ENCODE measurements at places on chromosomes 16 and 17.

DNA sequence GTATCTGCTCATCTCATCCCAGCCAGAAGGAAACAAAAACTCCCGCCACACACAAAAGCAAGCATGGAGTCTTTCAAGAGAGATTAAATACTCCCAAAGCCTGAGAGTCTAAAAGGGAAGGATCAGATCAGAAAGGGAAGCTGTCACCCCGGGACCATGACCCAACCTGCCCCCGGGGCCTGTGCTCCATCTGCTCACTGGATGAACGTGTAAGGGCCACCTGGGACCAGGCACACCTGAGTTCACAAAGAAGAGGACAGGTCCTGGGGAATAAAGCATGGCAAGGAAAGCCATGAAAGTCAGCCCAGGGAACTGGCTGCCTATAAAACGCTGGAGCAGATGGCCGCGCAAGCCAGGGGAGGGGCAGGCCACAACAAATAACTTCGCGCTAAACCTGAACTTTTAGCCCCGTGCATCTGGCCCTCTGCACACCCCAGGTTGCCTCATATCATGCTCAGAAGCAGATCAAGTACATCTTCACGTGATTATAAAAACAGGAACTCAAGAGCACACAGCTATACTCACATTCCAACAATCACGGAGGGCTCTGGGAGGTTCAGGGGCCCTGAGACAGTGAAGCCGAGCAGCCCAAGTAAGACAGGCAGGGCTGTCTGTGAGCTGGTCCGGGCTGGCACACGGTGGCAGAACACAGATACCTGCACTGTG is 3.4 kb downstream of the TMEM11 start:
- no peak for DNase-seq

- DNase-seq = no peak
Observed at GRCh38 chr16:59042301-59042700, 308.2 kb upstream of the GOT2 start.

DNA sequence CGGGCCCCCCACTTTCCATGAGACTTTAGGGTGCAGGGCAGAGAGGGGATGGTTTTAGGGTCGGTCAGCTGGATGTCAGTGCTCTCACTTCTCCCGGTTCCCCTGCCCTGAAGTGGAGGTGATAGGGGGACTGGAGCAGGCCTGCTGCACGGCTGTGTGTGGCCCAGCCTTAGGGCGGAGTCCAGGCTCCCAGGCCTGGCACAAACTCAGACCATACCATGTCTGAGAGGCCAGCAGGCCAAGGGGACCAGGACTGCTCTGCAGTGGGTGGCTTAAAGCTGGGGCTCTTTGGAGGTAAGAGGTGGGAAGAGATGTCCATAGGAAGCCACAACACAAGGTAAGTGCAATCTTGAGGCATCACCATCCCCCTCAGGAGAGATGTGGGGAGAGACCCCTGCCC is 8.3 kb downstream of the TFAP4 start:
- DNase-seq = no peak

- DNase-seq = no peak
Observed at GRCh38 chr17:67281743-67282142, 36.7 kb upstream of the HELZ start.

- no peak for DNase-seq
Observed at GRCh38 chr17:36198831-36199465, 2.4 kb upstream of the CCL3L1 start.

- DNase-seq = no peak
Observed at GRCh38 chr17:78045316-78045715, 83.2 kb downstream of the TMC6 start.

GRCh38 chr16:89094252-89094879 is 714 bp downstream of the ACSF3 start:
- DNase-seq = no peak

DNA sequence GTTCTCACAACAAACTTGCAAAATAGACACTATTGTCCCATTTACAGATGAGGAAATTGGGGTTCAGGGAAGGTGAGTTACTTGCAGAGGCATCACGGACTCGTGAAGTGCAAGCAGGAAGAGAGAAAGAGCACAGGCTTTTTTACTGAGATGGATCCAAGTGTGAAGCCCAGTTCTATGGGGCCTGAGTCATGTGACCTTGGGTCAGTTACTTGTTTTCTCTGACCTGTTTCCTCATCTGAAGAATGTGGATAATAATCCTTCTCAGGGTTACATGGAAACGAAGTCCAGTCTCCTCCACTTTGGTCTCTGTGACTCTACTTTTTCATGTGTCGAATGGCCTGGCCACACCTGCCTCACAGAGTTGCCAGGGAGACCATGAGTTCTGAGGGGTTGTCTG is 134.4 kb downstream of the SPACA3 start:
- DNase-seq = no peak

DNA sequence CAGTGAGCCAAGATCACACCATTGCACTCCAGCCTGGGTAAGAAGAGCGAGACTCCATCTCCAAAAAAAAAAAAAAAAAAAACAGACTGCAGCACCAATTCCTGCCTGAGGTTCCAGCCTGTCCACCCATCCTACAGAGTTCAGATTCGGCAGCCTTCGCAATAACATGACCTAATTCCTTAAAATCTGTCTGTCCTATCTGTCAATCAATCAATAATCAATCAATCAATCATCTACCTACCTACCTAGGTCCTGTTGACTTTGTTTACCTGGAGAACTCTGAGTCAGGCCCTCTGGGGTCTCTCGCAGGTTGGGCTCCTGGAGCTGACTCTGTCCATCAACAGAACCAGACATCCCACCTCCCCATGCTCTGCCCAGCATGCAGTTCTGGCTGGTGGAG is 236.7 kb downstream of the ENGASE start:
- DNase-seq = no peak

DNA sequence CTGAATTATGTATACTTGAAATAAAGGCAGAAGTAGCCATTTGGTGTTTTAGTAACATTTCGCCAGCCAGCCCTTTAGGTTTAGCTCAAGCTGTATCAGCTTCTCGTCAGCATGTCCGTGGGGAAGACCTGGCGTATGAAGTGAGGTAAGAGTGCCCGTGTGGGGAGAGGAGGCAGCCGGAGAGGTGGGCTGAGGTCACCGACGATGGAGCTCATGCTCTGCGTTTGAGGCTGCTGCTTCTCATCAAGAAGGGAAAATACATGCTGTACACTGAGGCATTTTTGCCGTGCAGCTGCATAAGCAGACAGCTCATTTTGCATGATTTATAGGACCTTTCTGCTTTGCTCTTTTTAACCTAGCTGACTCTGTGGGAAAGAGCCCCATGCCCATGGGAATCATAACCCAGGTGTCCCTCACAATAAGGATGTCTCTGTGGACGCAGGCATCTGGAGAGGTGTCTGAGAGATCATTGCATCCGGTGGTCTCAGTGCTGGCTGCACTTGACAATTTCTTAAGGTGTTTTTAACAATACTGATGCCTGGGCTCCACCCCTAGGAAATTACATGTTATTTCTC is 179.1 kb downstream of the ABCC12 start:
- no peak for DNase-seq

DNA sequence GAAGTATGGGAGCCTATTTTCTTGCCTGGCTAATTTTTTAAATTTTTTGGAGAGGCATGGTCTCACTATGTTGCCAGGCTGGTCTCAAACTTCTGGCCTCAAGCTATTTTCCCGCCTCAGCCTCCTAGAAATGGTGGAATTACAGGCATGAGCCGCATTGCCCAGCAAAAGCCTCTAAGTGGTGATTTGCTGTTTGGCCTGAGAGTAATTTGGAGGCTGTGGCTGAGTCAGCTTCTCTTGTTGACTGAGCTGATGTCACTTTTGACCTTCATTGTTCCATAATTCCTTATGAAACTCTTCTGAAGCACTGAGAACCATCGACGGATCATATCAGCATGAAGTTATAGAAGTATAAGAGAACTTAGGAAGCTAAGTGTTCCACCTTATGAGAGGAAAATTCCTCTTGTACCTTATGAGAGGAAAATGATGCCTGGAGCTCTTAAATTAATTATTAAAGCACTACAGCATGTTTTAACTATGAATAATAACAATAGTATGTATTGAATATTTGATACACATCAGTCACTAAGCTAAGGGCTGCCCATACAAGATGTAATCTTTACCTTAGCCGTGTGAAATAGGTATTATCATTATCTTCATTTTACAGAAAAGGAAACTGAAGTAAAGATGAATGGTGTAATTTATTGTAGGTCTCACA is 220.8 kb upstream of the MON1B start:
- no peak for DNase-seq

DNA sequence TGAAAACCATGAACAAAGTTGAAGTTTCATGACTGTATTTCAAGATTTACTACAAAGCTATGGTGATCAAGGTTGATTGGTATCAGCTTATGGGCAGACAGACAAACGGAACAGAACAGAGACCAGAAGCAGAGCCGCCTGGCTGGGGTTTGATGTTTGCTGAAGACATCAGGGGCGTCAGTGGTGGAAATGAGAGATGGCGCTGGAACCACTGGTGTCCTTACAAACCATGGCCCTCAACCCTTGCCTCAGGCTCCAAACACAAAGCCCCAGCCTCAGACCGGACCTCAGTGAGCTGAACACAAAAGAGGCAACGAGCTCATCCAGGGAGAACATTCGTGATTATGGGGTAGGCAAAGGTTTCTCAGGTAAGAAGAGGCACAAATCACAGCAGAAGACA is 113.0 kb upstream of the METRNL start:
- DNase-seq = no peak

DNA sequence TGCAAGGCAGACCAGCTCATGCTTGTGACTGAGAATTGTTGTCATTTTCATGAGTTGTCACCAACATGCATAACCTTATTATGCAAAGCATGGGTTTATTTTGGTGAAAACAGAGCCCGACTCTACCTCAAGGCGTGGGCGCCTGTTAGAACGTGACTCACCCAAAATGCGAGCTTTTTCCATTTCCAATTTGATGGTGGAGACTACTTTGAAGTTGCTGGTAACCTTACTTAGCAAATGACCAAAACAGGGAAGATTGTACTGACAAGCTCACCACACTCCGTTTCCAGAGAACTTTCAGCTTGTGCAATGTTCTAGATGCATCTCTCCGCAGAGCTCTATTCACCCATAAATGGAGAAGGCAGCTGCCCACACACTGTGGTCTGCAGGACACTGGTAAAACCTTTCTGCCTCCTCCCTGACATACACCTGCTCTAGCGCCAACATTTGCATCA is 284.5 kb downstream of the MAF start:
- DNase-seq = no peak

- no peak for DNase-seq
Observed at GRCh38 chr16:65660390-65660789, 538.5 kb upstream of the CDH11 start.

DNA sequence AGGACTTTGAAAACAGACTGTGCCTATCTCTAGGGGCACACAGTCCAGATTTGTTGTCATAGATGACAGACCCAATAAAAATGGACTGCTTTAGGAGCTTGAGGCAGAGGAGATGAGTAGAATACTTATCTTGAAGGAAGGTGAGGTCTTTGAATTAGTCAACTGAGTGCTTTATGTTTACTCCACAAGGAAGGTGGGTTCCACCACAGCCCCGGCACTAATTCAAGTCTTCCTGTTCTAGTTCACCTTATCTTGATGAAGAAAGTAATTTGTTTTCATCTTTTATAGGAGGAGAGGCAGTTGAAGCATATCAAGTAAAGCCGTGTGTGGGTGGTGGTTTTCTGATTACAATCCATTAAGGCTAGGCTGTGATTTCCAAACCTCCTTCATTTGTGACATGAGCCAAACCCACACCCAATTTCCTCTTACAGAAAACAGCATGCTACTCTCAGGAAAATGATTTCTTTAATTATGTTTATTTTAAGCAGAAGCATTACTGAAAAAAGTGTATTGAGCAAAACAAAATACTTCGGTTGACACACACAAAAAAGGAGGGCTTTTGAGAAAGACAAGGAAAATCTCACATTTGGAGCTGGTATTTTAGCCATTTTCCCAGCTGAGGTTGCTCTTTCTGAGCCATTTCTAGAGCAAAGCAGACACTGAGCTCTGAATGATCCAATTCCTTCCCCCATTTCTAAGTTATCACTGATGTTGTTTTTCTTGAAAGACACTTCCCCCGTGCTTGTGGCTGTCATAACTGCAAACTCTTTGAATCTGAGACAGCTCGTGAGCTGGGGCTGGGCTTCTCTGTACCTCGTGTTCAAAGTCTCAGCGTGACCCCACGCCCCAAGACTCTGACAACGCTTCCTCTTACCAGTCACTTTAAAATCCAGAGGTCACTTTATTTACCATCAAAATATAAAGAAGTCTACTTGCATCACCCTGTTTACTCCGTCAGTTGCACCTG is 35.4 kb downstream of the CDRT15 start:
- no peak for DNase-seq

DNA sequence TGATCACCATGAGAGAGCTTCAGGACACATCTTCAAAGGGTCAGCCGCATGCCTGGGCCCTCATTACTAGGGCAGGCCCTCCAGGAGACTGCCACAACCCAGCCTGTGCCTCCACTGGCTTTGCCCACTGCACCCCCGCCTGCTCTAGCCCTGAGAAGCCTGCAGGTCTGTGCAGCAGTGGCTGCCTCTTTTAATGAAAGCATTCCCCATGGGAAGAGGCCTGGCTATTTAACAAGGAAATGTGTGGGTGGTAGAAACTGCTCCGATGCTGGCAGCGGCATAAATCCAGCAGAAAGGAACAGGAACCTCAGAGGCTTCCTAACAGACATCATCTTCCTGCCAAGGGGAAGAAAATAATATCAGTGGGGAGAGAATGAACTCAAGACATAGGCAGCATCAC is 375 bp upstream of the KRT32 start:
- no peak for DNase-seq

- DNase-seq = no peak
Observed at GRCh38 chr17:57982452-57983170, 5.4 kb downstream of the VEZF1 start.

- DNase-seq = no peak
Observed at GRCh38 chr16:2467528-2468232, 3.4 kb upstream of the NTN3 start.

- DNase-seq = no peak
Observed at GRCh38 chr17:61997664-61998063, 67.4 kb downstream of the MED13 start.

DNA sequence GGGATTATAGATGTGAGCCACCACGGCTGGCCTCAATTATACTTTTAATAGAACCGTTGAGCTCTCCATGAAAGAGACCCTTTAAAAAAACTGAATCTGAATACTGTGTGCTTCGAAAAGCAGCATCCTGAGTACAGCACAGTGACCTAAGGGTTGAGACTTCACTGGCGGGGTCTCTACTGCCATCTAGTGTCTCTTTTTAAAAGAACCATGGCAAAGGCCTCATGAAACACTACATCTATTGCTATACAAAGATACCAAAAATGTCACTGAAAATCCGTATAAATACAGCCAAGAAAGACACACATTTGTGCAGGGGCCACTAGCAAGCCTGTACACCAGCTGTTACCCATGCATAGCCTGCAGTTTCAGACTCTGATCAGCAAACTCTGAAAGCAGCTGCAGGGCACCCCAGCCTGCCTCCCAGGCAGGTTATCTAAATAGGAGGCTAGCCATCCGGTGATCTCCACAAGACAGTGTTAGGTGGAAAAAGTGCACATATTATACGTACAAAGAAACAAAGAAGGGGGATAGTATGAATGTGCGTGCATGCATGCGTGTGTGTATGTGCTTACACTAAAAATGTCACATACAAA is 35.3 kb downstream of the NPLOC4 start:
- peak; percentile 55 for DNase-seq

GRCh38 chr16:4935241-4935855 is 1.6 kb downstream of the PPL start:
- no peak for DNase-seq

GRCh38 chr17:32792207-32792606 is 84.7 kb downstream of the MYO1D start:
- DNase-seq = no peak
